ENCODE measurements at places on chromosomes 3 and 15.

GRCh38 chr3:114155370-114155821 lies 23.5 kb downstream of the DRD3 start:
- peak; percentile 32 for DNase-seq

GRCh38 chr3:46468753-46469600 lies 4.3 kb upstream of the LTF start:
- DNase-seq, result no peak

- DNase-seq, result no peak
These were observed 142.2 kb upstream of the ZNF385D start for GRCh38 chr3:21893242-21893641.

GRCh38 chr3:16820485-16820884 lies 64.3 kb upstream of the PLCL2 start:
- peak; percentile 42 for DNase-seq

- DNase-seq, result no peak
These were observed 20.7 kb upstream of the CAV3 start for GRCh38 chr3:8712908-8713255.

DNA sequence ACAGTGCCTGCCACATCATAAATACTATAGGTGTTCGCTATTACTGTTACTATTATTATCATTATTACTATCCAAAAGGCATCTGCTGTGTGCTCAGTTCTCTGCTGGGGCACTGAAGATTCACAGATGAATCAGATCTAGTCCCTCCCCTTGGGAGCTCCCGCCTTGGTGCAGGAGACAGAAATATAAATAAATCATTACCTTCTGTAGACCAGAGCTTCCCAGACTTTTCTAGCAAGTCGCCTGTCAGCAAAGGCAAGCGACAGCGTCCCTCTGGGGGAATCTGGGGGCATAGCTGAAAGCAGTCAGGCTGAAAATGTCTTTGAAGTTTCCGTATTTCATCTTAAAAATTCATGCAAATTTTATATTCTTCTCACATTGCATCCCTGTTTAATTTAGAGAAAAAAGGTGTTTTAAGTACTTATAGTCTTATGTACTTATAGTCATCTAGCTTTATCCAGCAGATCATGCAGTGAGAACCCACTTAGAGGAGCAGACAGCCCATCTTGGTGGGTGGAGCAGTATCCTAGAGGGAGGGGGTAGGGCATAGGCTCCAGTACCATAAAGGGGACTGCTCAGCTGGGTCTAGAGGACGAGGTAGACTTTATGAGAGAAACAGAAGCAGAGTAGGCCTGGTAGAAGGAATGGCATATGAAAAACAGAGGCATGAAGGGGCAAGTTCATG lies 10.4 kb upstream of the BRPF1 start:
- no peak for DNase-seq

- DNase-seq, result no peak
These were observed 114.2 kb downstream of the TNIK start for GRCh38 chr3:171346019-171346418.

- DNase-seq, result no peak
These were observed 2.4 kb downstream of the NEDD4 start for GRCh38 chr15:55990998-55991397.

DNA sequence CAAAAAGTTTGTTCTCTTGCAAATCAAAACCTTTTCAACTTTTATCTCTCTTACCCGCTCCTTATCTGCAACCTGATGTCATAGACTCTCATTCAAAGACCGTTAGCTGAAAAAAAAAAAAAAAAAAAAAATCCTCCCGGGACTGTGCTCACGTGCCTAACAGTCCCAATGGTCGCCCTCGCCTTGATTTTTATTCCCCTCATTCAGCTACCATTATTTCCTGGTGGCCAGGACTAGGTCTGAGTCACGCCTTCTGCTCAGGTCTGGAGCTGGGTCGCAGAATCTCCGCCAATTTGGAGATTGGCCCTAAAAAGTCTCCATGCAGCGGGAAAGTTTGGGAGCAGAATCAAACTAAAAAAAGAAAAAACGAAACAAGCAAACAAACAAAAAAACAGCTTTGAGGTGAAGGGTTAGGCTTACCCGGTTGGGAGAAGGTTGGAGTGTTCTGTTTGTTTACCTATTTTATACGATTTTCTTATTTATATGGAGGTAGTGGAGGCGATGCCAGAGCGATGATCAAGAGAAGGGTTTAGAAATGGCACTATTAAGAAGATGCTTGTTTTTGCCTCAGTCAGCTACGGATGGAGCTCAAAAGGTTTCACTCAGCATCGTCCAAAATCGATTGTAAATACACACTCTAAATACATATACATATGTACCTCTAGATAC lies 51.1 kb downstream of the ZIC4 start:
- DNase-seq, result no peak

DNA sequence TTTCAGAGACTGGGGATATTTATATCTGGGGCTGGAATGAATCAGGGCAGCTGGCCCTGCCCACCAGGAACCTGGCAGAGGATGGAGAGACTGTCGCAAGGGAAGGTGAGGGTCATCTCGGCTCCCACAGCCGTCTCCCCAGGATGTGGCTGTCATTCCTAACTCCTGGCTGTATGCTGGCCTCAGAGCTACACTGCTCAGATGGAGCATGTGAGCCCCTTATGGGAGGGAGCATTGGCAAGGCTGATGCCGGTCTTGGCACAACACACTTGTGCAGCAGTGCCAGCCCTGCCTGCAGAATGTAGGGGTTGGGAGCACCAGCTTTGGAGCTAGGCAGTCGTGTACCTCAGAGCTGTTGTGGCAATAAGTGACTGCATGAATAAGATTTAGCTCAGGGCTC lies 5.2 kb downstream of the RCCD1 start:
- no peak for DNase-seq
